ENCODE measurements at places on chromosomes 7 and 10.

- no peak for DNase-seq
Observed at GRCh38 chr10:88232983-88233543, 350.1 kb downstream of the RNLS start.

DNA sequence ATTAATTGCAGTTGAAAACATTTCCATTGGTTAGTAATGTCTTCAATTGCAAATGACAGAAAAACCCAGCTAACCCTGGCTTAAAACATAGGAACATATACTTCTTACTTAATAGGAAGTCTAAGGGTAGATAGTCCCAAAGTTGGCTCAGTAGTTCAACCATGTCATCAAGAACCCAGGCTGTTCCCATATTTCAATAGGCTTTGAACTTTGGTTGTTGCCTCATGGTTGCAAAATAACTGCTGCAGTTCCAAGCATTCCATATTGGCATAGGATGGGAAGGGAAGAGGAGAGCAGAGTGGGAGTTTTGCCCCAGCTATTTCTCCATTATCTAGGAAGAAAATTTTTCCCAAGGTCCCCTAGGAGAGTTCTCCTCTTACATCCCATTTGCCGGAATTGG lies 81.4 kb upstream of the EEPD1 start:
- DNase-seq = no peak

DNA sequence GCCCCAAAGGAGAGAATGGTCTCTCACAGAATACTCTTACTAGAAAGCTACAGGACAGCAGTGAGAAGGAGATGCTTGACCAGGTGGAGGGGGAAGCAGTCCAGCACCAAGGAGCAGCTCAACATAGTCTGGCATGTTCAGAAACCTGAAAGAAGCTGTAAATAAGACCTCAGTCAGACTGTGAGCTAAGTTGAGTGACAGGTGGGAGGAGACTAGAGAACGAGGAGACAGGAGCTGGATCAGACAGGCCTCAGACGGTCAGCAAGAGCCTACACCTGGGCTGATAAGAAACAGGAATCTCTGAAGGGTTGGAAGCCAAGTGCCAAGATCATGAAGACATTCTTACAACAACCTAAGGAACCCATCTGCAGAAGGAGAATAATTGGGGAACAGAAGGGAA lies 54.5 kb downstream of the ELMO1 start:
- no peak for DNase-seq

DNA sequence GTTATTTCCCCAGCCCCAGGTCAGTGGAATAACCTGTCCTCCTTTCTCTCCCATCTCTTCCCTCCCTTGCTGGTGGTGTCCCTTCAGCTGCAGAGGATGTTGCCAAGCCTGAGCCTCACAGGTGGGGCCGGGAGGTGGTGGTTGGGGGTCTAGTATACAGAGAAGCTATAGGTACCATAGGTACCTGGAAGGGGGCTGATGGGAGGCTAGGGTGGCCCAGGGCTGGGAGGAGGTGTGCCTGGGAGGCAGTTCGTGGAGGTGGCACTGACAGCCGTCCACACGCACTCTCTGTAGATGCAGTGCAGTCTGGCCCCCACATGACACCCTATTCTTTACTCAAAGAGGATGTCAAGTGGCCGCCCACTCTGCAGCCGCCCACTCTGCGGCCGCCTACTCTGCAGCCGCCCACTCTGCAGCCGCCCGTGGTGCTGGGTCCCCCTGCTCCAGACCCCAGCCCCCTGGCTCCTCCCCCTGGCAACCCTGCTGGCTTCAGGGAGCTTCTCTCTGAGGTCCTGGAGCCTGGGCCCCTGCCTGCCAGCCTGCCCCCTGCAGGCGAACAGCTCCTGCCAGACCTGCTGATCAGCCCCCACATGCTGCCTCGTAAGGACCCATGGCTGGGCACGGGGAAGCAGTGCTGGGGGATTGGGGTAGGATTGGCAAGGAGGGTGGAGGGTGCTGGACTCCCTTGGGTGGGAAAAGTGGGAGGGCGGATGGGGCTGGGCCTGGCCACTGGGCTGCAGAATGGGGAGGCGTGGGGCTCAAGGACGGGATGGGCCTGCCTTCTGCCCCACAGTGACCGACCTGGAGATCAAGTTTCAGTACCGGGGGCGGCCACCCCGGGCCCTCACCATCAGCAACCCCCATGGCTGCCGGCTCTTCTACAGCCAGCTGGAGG lies 9.5 kb downstream of the IRF5 start:
- no peak for DNase-seq

GRCh38 chr10:34121781-34122622 lies 693.1 kb downstream of the PARD3 start:
- no peak for DNase-seq

- DNase-seq = no peak
Observed at GRCh38 chr10:1020460-1020859, 5.2 kb downstream of the IDI2 start.

GRCh38 chr10:11401264-11402235 lies 209.9 kb downstream of the USP6NL start:
- peak; percentile 47 for DNase-seq

- DNase-seq = no peak
Observed at GRCh38 chr7:18289788-18290187, 205.8 kb upstream of the HDAC9 start.

GRCh38 chr7:142439739-142440138 lies 181.9 kb upstream of the PRSS58 start:
- no peak for DNase-seq

DNA sequence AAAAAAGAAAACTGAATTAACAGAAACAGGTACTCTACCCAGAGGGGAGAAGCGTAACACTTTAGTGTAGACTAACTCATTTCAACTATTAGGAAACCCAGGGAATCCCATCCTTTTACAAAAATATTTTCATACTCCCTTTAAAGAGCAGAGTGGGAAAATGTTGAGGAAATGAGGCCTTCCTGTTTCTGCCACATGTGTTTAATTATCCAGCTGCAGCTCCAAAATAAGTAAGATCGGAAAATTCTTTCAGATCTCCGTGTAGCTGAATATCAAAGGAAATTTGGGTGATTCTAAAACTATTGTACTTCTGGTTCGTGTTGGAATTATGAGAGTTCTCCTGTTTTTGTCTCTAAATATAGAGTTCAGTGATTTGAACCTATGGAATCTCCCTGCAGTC lies 58.0 kb upstream of the CAV2 start:
- DNase-seq = no peak

GRCh38 chr10:78416031-78417011 lies 382.7 kb downstream of the RPS24 start:
- DNase-seq = peak; percentile 58

- DNase-seq = no peak
Observed at GRCh38 chr10:63666836-63667383, 145.7 kb downstream of the REEP3 start.

All from coronary artery (tissue), 2 donors.